ENCODE measurements at places on chromosomes 13 and 19. TPM values are rescaled to one million over a fixed set of nuclear protein-coding genes. Genes with fewer than 3 reads are reported as not detected.

GRCh38 chr19:29760752-29761502 lies 45.9 kb upstream of the C19orf12 start:
- no peak for DNase-seq

The FBN3 gene
- total RNA-seq = not detected

DNA sequence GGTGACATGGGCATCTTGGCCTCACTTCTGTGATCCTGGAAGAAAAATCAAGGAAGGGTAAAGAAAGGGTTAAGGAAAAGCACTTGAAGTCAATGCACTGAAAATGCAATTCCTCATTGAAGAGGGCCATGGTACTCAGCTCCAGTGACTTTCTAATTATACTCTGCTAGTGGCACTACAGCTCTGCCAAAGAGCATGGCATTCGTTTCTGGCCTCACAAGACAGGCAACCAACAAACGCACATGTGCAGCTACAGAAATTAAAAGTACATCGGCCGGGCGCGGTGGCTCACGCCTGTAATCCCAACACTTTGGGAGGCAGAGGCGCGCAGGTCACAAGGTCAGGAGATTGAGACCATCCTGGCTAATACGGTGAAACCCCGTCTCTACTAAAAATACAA lies 21.8 kb downstream of the SACS start:
- DNase-seq = no peak

DNA sequence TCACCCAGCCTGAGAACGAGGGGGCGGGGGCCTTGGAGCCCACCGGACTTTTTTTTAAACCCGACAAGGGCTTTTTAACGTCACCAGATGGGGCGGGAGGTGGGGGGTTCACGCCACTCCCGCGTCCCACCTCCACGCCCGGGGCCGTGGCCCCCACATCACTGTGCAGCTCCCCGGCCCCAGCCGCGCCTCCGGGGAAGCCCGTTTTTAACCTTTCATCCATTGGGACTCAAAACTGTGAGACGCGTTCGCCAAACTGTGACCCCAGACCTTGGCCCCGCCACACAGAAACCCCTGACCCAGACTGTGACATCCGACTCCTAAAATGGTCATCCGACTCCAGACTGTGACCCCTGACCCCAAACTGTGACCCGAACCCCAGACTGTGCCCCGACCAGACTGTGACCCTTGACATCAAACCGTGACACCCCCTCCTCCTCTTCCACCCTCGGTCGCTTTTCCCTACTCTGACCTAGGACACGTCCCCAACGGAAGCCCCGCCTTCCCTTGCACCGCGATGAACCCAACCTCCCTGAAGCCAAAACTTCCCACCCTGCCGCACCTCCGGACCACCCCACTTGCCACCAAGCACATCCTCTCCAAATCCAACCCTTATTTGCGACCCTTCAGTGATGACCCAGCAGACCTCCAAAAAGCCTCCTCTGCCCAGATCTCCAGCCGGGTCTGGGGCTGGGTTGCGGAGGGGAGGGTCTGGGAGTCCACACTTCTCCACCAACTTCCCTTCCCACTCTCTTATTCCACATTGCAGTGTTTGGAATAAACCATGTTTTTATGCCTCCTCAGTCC lies 1.5 kb upstream of the GRWD1 start:
- no peak for DNase-seq

GRCh38 chr13:59746291-59746962 lies 417.3 kb downstream of the DIAPH3 start:
- no peak for DNase-seq

DNA sequence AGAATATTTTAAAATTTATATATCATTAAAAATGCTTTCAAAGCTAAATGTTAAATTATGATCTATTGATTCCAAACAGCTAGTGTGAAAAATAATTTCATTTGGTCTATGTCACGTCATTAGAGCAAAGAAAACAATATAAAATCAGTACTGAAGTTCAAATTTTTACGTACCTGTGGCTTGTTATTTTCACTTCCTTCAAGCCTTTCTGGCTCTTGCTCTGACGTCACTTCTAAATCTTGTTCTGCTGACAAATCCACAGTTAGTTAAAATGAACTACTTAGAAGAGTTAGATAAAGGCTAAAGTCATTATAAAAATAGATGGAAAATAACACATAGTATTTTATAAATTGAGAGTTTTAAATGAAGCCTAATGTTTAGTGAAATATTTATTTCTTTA lies 147.7 kb upstream of the TUBA3C start:
- DNase-seq = no peak

The RNF225 gene
- not detected for total RNA-seq

DNA sequence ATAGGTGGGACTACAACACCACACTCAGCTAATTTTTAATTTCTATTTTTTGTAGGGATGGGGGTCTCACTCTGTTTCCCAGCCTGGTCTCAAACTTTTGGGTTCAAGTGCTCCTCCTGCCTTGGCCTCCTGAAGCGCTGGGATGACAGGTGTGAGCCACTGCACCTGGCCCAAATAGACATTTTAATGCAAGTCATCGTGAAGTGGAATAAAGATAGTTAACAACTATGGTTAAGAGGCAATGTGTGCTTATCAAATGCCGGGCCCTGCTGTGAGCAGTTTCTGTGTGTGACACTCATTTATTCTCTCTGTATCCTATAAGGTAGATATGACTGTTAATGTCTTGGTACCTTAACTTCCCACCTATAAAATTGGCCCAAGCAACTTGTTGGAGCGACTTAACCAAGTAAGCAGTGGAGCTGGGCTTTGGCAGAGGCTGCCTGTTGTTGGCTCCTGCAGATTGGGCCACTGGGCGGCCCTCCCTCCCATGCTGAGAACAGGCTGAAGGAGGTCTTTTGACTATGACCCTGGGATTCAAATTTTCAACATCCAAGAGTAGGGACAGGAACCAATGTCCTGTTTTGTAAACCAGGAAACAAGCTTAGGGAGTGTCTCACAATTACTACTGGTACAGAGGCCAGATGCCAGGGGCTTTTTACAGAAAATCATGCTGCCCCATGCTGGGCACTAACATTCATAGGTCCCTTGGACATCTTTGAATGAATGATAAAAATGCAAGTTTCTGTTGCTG lies 450.7 kb downstream of the TSHZ3 start:
- no peak for DNase-seq

The FGF21 gene
- not detected for total RNA-seq

DNA sequence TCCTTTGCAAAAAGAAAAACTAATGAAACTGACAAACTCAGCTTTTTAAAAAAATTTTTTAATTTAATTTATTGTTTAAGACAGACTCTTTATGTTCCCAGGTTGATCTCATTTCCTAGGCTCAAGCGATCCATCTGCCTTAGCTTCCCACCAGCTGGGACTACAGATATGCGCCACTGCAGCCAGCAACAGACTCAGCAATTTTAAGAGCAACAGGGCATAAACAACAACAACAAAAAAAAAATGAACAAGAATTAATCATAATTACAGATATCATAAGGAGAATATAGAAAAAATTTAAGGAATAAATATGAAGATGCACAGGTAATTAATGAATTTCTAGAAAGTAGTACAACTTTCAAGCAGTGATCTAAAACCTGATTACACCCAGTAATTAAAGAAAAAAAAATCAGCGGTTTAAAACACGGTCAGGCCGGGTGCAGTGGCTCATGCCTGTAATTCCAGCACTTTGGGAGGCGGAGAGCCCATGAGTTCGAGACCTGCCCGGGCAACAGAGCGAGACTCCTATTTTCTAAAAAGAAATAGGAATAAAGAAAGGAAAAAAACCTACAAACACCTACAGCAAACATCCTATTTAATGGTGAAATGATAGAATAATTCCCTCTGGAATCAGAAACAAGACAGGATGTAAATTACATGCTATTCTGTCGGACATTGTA lies 1.4 kb downstream of the ZNF699 start:
- no peak for DNase-seq

- DNase-seq = no peak
Measured at GRCh38 chr13:84553227-84553626, 671.0 kb upstream of the SLITRK1 start.

The METTL21C gene
- not detected for total RNA-seq

The IL17D gene
- 2.1 TPM for total RNA-seq

GRCh38 chr13:89554801-89555200 lies 1792.7 kb upstream of the MIR17HG start:
- no peak for DNase-seq

DNA sequence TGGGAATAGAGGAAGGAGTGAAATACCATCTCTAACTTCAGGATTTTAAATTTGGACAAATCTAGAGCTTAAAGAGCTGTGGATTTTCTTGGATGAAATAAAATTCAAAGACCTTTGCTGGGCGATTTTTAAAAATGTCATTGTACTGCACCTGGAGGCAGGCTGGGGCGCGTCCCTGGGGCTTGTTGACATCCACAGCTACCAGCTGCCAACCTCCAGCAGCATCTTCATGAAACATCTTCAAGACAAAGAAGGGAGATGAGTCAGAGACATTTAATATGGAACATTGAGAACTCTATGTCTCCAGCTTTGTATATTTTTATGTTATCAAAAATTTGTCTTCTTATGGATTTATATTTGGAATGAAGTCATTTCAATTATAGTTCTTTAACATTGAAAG lies 132.5 kb downstream of the NALCN start:
- DNase-seq = no peak

The SLITRK6 gene
- 0.09 TPM for total RNA-seq

GRCh38 chr19:51564791-51565190 lies 6.3 kb upstream of the ZNF175 start:
- DNase-seq = no peak

The SIGLEC5 gene
- total RNA-seq = not detected

The KLK10 gene
- 9.8 TPM for total RNA-seq

The MYH14 gene
- total RNA-seq = 12.8 TPM

GRCh38 chr19:49340069-49340864 lies 5.1 kb downstream of the CD37 start:
- DNase-seq = no peak

- DNase-seq = no peak
Measured at GRCh38 chr19:948842-949496, 23.1 kb downstream of the ARID3A start.
